Posterior vena cava (tissue), 2 donors: ENCODE measurements at places on chromosomes 4 and X. TPM values are rescaled to one million over a fixed set of nuclear protein-coding genes. Genes with fewer than 3 reads are reported as not detected.

DNA sequence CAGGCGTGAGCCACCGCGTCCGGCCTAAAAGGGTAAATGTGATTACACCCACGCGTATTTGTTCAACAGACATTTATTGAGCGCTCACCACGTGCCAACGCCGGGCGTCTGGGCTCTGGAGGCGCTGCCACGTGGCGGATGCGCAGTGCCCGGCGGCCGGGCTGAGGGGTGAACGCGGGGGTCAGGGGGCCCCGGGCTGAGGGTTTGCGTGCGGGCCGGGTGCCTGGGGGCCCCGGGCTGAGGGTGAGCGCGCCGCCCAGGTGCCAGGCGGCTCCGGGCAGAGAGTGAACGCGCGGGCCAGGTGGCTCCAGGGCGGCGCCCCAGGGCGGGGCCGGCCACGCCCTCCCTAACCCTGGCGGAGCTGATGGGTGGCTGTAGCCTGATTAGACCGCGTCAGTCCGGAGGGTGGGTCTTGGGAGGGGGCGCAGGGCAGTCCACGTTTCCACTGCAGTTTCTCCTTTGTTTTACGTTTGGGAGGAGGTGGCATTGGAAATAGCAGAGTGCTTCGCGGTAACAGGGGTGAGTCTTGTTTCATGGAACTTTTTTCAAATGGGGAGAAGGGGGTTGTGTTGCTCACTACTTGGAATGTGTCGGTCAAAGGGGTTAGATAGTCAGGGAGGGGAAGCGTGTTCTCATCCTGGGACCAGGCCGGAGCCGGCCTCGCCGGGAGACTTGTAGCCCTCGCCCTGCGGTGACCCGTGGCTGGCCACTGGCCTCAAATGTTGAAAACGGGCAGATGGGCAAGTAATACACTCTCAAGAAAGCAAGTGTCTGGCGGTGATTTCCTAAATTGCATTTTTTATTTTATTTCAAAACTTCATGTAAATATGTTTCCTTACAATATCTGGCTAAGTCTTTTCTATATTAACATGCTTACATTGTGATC lies at the start of gene ZFP42:
Gene ZFP42 (plus strand): TSS at position 450 of the 886 bp plus-strand sequence. CDS start 7,037 bp downstream, outside the sequence.
- no peak for DNase-seq

- DNase-seq, result no peak
These were observed 22.2 kb downstream of the SATL1 start for GRCh38 chrX:85221361-85221760.

DNA sequence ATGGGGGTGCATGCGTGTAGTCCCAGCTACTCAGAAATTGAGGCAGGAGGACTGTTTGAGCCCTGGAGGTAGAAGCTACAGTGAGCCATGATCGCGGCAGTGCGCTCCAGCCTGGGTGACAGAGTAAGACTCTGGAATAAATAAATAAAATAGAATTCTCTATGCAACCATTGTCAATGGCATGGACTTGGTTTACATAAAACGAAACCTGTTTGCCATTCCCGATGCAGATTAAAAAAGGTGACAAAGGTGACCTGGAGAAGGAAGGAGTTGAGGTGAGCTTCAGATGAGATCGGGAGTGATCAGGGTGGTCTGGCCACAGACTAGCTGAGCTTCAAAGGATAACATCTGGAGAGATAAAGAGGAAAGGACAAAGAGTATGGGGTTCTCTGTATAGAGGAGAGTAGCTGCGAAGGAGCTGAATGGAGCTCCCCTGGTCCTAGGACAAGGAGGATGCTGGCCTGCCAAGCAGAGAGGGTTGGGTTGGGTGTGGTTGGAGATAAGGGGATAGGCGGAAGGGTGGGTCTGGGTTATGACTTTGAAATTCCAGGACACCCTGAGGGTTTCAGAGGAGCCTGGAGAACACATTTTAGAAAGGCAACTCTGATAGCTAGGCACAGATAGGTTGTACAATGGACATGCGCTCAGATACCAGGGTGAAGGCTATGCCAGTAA lies 98.6 kb downstream of the RBM47 start:
- no peak for DNase-seq

The TMPRSS11F gene
- total RNA-seq, result not detected

- DNase-seq, result no peak
These were observed 113.9 kb downstream of the AGTR2 start for GRCh38 chrX:116284400-116284799.

- DNase-seq, result no peak
These were observed 111.0 kb downstream of the DHX15 start for GRCh38 chr4:24473309-24473721.

- DNase-seq, result no peak
These were observed 238.3 kb downstream of the DCLK2 start for GRCh38 chr4:150316332-150317205.
